ENCODE measurements at places on chromosomes 2 and 18. TPM values are rescaled to one million over a fixed set of nuclear protein-coding genes. Genes with fewer than 3 reads are reported as not detected.

Gene UBXN4
- total RNA-seq = 66.0 TPM

Gene IL37
- not detected for total RNA-seq

DNA sequence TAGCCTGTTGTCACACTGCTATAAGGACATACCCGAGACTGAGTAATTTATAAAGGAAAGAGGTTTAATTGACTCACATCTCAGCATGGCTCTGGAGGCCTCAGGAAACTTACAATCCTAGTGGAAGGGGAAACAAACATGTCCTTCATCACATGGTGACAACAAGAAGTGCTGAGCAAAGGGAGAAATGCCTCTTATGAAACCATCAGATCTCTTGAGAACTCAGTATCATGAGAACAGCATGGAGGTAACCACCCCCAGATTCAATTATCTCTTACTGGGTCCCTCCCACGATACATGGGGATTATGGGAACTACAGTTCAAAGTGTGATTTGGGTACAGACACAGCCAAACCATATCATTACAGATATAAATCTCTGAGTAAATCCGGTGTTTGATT lies 148.7 kb downstream of the PRPF40A start:
- no peak for DNase-seq

Gene CXCR2
- 0.36 TPM for total RNA-seq

Gene ASXL3
- 0.15 TPM for total RNA-seq

Data from GM12878 (cell line).